ENCODE measurements at places on chromosomes 3 and 15.

DNA sequence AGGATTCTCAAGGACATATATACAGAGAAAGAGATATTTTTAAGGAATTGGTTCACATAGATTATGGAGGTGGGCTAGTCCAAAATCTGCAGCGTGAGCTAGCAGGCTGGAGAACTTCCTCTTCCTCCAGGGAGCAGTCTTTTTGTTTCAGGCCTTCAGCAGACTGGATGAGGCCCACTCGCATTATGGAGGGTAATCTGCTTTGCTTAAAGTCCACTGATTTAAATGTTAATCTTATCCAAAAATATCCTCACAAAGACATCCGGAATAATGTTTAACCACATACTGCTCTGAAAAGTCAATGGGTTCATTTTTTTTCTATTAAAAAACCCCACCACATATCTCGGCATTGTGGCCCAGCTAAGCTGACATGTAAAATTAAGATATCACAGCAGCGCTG is 22.2 kb upstream of the NRROS start:
- no peak for DNase-seq

- DNase-seq, result no peak
Measured at GRCh38 chr3:168802766-168803165, 707.0 kb upstream of the GOLIM4 start.

GRCh38 chr15:74442063-74442462 is 8.3 kb upstream of the SEMA7A start:
- no peak for DNase-seq

DNA sequence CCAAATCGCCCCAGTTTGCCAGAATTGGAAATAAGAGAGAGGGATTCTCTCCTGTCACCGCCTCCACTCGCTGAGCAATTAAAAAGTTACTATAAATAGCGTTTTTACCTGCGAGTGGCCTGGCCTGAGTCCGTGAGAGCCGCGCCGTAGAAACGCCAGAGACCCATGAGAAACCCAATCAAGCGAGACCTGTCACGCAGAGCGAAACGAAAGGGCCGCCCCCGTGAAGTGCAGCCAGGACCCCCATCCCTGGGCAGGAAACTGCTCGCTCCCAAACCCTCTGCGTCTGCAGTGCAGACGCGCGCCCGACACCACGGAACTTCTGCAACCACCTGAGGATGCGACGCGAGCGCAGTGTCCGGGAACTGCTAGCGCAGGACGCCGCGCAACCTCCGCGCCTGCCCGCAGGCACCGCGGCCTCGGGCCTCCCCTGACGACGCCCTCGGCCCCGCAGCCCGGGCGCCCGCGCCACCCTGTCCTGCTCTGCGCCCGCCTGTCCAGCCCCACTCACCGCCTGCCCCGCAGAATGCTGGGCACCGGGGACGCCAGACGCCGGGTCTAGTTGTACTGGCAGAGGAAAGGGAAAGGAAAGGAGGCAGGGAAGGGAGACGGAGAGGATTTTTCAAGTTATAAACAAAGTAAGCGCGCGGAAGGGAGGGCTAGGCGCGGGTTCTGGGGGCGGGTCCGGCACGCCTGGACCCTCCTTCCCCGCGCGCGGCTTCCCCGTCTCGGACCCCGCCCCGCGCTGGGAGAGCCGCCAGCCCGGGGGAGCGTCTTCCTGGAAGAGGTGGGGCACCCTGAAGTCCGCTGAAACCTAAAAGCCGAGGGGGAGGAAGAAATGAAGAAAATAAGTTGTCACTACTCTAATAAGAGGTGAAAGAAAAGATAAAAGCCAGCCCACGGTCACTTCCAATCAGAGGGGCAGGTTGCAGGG is at the start of gene PLSCR4:
TSS of gene PLSCR4 (minus strand) at position 657 of the 934 bp plus-strand sequence. CDS start 29,034 bp downstream, outside the sequence.
- peak; percentile 46 for DNase-seq

DNA sequence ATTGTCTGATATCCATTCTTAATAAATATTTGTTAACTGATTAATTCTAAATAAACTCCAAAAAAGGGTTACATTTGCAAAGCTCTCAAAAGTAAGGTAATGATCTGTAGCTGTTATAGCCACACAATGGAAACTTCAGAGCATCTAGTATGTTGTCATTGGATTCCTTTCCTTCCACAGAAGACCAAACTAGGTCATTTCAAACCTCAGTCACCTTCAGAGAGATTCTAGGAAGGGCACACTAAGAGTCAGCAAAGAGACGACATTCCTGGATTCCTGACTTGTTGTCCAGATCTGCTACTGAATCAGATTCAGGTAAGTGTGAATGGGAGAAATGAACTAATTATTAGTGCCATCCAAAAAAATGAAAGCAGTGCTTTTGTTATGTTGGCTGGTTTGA is 3.0 kb upstream of the COL8A1 start:
- no peak for DNase-seq

All from amygdala (tissue), 56 donors.